ENCODE measurements at places on chromosomes 5 and 9. TPM values are rescaled to one million over a fixed set of nuclear protein-coding genes. Genes with fewer than 3 reads are reported as not detected.

GRCh38 chr9:119052339-119053030 lies 316.8 kb downstream of the BRINP1 start:
- no peak for DNase-seq
- H3K27ac ChIP-seq, result no peak overlapping the region
- H3K4me3 ChIP-seq, result no peak overlapping the region
- no peaks in the 10 kb centered on the region for H3K4me1 ChIP-seq
- H3K27me3 ChIP-seq, result no peaks in the 10 kb centered on the region

DNA sequence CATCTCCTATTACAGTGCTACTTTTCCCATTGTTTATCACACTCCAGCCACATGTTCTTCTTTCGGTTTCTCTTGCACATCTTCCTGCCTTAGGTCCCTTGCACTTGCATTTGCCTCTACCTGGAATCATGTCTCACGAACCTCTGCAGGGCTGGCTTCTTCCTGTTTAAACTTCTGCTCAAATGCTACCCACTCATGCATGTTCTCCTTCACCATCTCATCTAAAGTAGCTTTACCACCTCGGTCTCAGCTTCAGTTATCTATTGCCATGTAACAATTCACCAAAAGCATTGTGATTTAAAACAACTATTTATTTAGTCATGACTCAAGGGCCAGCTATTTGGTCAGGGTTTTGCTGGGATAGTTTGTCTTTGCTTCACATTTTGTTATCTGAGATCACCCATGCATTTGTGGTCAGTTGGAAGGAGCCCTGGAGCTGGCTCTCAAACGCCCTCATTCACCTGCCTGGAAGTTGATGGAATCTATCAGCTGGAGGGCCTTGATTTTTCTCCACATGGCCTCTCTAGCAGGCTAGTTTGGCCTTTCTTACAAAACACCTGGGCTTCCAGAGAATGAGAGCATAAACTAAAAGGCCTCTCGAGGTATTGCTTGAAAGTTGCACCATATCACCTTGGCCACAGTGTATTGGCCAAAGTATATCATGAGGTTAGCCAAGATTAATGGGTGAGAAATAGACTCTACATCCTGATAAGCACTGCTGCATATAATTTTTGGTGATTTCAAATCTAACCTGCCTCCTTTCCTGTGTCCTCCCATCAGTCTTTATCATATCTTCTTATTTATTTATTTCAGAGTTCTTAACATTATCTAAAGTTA lies 21.4 kb downstream of the SPINK1 start:
- peak; percentile 63 for DNase-seq
- H3K4me1 ChIP-seq, result peaks cover 5% of the 10 kb centered on the region
- no peak overlapping the region for H3K27ac ChIP-seq
- no peak overlapping the region for H3K4me3 ChIP-seq
- H3K36me3 ChIP-seq, result no peaks in the 10 kb centered on the region
- H3K27me3 ChIP-seq, result no peaks in the 10 kb centered on the region

GRCh38 chr5:102771435-102771834 lies 16.3 kb downstream of the PAM start:
- DNase-seq, result no peak
- H3K27me3 ChIP-seq, result no peaks in the 10 kb centered on the region
- no peaks in the 10 kb centered on the region for H3K4me1 ChIP-seq
- no peaks in the 10 kb centered on the region for H3K36me3 ChIP-seq
- H3K27ac ChIP-seq, result no peak overlapping the region

- DNase-seq, result no peak
- no peak overlapping the region for H3K27ac ChIP-seq
- H3K27me3 ChIP-seq, result peaks cover 4% of the 10 kb centered on the region
- no peaks in the 10 kb centered on the region for H3K36me3 ChIP-seq
- no peak overlapping the region for H3K4me3 ChIP-seq
These were observed 381.4 kb downstream of the GADD45G start for GRCh38 chr9:89986190-89986589.

The ANGPTL2 gene
- total RNA-seq, result 17.1 TPM

DNA sequence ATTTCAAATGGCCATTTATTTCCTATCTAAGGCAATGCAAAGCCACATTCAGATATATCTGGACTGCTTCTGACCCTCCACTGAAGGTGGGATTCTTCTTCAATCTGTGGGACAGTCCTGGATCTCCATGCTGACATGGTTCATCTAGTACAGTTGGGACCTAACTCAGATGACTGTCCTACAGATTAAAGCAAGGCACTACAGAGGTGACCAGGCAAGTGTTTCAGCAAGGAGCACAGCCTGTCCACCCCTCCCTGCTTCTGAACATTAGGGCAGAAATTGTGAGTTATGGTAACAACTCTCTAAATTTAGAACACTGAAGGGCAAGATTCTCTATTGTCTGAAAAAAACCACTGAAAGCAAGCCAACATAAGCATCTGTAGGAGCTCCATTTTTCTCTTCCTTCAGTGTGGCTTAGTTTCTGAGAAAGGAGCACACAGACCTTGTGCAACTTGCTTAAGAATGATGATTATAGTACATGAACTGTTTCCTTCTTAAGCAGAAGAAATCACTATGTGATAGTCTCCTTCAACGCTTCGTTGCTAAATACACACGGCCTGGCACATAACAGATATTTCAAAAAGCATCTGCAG lies 62.9 kb upstream of the BARX1 start:
- H3K27me3 ChIP-seq, result no peaks in the 10 kb centered on the region
- H3K27ac ChIP-seq, result no peak overlapping the region
- no peaks in the 10 kb centered on the region for H3K36me3 ChIP-seq
- DNase-seq, result no peak

DNA sequence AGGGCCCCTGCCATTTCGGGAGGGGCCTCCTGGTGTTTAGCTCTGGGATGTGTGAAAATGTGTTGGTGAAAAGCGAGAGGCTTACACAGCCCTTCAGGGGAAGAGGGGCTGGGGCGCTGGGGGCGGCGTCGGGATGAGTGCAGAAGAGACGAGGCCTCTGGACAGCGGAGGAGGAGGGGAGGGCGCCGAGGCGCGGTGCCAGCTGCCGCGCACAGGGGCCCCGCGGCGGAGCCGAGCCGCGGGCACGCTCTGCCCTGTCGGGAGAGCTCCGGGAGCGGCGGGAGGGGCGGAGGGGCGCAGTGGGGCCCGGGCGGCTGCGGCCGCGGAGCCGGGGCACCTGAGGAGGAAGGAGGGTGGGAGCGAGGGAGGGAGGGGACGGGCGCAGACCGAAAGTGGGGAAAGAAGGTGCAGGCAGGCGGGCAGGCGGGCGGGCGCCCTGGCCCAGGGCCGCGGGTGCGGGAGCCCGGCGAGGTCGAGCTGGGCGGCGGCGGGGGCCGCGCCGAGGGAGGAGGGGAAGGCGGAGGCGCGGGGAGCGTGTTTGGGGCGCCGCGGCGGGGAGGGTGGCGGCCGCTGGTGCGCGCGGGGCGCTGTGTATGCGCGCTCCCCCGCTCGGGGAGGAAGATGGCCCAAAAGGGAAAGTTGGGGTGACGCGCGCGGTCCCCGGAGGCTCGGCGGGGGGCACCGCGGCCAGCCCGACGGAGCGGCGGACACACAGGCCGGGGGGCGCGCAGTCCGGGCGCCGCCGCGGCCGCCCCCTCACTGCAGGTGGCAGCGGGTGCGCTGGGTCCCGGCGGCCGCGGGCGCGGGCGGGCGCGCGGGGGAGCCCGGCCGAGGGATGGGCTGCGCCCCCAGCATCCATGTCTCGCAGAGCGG lies at the start of gene PDE8B:
Gene PDE8B, plus strand, starts transcription at position 590 of the 873 bp plus-strand sequence. Its CDS starts 246 bp downstream, at position 836.
- H3K36me3 ChIP-seq, result no peaks in the 10 kb centered on the region
- peak; percentile 73 for DNase-seq
- peak within 1 kb of the TSS; percentile 39 for H3K4me3 ChIP-seq

The GABBR2 gene
- 6.7 TPM for total RNA-seq

DNA sequence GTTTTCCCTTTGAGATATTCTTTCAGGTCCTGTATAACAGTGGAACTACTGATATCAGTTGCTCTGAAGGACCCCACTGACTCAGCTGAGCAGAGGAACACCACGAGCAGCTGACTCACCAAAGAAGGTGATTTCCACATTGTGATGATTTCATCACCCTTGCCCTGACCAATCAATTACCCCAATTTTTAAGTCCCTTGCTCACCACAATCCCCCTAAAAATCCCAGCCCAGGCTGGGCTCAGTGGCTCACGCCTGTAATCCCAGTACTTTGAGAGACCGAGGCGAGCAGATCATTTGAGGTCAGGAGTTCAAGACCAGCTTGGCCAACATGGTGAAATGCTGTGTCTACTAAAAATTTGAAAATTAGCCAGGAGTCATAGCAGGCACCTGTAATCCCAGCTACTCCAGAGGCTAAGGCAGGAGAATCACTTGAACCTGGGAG lies 125.3 kb upstream of the ABCA1 start:
- no peak overlapping the region for H3K27ac ChIP-seq
- H3K4me3 ChIP-seq, result no peak overlapping the region
- DNase-seq, result no peak
- no peaks in the 10 kb centered on the region for H3K4me1 ChIP-seq
- H3K27me3 ChIP-seq, result no peaks in the 10 kb centered on the region

DNA sequence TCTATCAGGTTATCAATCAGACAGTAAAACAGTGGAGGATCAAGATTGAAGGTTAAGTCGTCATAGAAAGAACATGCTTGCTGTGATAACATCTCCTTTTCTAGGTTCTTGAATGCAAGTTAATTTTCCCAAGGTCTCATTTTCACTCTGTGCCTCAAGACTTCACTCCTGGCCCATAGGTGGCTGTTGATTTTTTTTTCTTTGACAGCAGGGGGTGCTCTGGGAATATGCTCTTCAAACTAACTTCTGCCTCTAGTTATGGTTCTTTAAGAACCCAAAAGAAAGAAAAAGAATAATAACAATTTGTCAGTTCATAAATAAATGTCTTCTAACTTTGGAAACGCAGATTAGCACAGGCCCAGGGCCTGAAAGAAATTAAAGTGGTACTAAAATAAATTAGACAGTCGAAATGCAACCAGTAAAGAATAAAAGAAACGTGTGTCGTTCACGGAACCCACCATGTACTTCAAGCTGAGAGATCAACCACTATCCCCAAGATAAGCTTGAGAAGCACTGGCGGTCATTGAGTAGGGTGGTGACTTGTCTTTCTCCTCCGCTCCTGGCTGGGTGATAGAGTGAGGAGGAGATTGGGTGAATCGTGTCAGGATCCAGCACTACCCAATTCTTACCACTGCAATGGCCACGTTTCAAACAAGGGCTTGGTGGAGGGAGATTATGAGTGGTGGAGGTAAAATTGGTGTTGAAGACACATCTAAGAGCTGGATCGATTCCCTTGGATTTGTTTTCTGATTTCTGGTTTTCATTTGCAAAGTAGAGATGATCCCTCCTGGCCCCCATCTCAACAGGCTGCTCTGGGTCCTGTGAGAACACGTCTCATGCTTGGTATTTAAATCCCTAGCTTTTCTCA lies 93.4 kb upstream of the IRX4 start:
- DNase-seq, result no peak
- H3K4me1 ChIP-seq, result no peaks in the 10 kb centered on the region
- no peaks in the 10 kb centered on the region for H3K36me3 ChIP-seq
- H3K4me3 ChIP-seq, result no peak overlapping the region
- H3K27me3 ChIP-seq, result no peaks in the 10 kb centered on the region

DNA sequence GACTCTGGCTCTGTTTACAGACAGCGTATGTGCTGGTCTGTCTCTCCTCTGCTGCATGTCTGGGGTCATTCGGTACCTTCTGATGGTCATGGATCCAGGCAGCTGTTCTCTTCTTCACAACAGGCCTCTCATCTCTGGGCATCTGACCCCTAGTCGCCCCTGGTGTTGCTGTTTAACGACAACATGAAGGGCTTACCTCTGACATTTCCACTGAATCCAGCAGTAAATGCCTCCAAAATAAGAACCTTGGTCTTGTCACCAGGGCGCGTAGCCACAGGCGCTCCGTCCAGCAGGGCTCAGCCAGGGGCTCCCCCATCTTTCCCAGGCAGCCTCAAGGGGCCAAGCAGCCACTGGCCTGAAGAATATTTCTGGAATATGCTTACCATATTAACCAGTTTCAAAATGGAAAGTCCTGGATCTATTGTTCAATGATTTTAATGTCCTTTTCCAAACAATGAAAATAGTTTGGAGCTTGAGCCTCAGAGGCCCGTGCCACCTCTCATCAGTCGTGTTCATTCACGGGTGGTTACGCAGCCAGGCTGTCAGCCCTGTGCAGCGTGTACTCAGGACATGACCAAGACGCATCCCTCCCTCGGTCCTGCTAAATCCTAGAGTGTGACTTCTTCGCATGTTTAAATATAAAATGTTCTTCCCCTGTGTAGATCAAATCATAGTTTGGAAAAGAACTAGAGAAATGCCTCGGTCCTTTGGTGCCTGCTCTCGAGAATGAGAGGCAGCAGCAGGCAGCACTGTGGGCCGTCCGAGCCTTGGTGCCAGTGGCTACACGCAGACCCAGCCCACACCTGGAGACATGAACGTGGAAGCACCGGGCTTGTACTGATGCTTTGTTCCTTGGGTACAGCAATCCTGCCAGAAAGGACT lies 30.1 kb upstream of the LRRC14B start:
- no peak for DNase-seq
- H3K27me3 ChIP-seq, result no peaks in the 10 kb centered on the region
- H3K4me3 ChIP-seq, result no peak overlapping the region

Data from endodermal cell (in vitro differentiated cells).